Kidney epithelial cell (primary cell): ENCODE measurements at places on chromosomes 1 and 21.

GRCh38 chr1:42157667-42158066 is 4.5 kb downstream of the GUCA2B start:
- no peak for DNase-seq

DNA sequence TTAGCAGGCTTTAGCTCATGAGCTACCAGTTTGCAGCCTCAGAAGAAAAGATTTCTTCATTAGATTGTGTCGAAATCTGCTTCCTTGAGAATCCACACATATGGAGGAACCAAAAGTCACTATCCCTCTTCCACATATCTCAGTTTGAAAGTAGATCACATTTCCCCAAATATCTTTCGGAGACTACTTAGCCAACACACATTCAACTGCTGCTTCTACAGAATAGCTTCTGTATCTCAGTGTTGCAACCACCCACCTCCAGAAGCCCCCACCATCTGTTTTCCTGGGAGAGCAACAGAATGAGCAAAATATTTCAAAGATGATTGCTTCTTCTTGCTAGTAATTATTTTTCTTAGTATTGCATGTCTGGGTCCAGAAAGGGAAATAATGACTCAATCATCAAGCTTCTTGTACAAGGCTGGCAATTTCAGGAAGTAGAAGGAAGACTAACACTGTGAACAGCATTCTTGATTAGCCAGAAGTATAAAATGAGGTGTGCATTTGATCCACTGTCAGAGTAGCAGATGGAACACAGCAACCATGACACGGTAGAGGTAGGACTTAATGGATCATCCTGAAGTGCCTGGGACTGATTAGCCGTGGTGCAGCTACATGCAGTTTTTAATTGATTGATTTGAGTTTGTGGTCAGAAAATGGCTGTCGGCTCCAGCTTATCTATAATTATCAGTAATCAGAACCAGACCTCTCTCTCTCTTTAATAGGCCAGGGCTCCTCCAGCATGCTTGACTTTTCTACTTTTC is 24.9 kb downstream of the ZC3H11B start:
- DNase-seq: no peak

GRCh38 chr1:90550626-90551406 is 166.3 kb downstream of the BARHL2 start:
- no peak for DNase-seq

DNA sequence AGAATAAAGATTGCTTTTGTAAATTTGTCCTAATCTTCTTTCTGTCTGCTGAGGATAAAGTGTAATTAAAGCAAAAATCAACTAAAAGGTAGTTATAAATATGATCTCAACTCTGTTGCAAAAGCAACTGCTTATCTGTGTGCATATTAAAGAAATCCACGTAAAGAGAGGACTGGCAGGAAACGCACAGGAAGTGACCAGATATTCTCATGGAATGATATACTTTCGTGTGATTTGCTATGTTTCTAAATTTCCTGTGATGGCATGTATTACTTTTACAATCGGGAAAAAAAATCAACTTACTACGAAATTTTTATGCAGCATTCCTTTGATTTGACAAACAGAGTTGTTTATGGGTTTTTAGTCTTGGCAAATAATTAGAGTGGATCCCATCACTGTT is 75.4 kb downstream of the RGS2 start:
- no peak for DNase-seq

DNA sequence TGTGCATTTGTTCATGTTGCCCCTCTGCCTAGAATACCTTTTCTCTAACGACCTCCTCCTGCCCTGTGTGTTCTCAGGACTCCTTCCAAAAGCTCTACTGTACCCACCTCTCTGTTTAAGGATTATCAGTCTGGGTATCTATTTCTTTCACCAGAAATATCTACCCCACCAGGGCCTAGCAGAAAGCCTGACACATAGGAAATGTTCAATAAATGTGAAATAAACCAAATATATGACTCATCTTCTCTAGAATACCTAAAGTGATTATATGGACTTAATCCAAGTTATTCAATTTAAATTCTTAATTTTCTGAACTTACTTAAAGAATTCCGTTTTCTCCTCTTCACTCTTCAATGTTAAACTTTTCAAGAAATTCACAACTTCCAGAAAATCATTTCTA is 27.1 kb downstream of the SCYL3 start:
- DNase-seq: no peak

GRCh38 chr1:168693872-168694238 is 35.2 kb downstream of the DPT start:
- DNase-seq: no peak

- no peak for DNase-seq
Observed at GRCh38 chr1:110050602-110051261, 16.3 kb downstream of the STRIP1 start.

DNA sequence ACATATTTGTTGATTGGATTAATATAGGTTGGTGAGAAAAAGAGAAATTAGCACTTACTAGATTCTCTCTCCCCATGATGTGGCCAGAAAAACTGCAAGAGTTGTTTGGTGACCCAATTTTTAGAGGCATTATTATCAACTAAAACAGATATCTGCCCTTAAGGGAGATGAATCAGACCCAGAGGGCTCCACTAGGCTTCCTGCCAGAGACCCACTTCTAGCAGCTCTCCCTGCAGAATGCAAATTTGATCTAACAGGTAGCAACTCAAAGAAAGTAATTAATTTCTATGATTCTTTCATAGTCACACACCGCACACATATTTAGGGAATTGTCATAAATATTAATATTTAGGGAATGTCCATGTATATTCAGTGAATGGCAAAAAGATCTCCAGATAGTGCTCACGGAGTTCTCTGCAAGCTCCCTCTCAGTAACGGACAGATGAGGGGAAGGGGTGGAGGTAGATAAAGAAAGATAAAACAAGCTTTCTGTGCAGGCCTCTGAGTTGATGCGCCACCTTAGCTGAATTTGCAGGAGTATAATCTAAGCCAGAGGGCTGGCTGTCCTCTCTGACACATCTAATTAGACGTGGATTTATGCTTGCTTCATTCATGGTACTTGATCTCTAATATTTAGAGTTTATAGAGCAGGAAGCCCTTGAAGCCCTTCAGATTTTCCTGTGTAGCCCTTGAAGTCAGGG is 84.1 kb upstream of the CCDC190 start:
- DNase-seq: no peak

DNA sequence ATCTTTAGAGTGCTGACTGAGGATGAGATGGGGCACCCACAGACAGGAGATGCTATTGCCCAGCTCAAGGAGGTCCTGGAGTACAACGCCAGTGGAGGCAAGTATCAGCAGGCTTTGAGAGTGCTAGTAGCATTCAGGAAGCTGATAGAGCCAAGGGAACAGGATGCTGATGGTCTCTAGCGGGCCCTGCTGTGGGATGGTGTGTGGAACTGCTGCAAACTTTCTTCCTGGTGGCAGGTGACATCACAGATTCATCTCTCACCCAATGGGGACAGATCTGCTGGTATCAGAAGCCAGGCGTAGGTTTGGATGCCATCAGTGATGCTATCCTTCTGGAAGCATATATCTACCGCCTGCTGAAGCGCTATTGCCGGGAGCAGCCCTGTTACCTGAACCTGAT is 609.8 kb upstream of the NCAM2 start:
- DNase-seq: no peak

DNA sequence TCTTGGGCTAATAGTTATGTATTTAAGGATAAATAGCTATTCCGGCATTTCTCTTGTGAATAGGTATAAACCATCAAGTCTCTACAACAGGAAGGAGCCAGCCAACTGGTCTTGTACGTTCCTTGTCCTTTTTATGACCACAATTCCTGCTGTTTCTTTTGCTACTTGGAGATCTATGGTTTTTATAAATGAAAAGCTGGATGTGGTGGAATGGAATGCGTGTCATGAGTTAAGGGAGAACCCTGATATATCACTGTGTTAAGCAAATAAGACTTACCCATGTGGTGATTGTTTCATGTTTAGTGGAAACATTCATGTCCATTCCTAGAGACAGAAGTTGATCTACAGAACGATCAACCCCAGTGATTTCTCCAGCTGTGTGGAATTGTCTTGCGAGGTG is 282.1 kb downstream of the RPS6KC1 start:
- DNase-seq: no peak

DNA sequence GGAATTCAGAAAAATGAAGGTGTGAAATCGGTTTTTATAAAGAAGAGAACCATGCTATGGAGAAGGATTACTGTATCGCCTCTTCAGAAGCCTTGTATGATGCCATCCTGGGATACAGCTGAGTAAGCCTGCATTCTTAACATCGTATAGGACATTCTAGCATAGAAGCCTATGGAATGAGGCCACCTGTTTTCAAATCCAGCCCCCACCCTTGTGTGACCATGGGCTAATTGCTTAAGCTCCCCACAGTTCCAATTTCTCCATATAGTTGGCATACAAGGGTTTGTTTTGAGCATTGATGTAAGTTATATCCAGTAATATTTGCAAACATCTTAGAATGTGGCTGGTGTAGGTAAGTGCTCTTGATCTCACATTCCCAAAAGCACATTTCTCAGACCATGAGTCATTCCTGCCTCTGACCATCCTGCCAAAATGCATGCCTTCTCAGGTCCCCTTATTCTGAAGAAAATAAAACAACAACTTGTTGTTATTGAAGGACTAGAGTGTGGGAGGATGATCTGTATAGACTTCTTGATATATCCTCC is 1.5 kb downstream of the OR14A2 start:
- DNase-seq: no peak
